Suprapubic skin (tissue), 4 donors: ENCODE measurements at places on chromosomes 6 and 20. TPM values are rescaled to one million over a fixed set of nuclear protein-coding genes. Genes with fewer than 3 reads are reported as not detected.

DNA sequence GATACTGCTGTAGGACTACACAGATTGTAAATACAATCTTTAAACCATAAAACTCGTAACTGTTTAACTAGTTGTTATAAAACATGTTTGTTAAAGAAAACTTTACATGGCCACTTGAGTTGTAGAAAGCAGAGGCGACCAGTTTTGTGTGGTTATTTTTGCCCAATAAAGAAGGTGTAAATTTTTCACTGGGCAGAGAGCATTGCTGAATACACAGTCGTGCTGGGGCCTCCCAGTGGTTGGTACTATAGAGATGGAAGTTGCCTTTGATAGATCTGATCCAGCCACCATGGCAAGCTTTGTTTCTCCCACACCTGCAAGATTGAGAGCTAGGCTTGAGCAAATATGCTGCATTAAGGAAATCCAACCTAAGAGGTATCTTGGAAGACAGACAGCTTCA is 34.0 kb upstream of the YWHAB start:
- no peak for DNase-seq

- DNase-seq, result no peak
Observed at GRCh38 chr6:28948782-28949486, 25.1 kb upstream of the TRIM27 start.

The STMN3 gene
- 20.7 TPM for total RNA-seq

- DNase-seq, result no peak
Observed at GRCh38 chr6:38068854-38069590, 249.5 kb downstream of the ZFAND3 start.

- DNase-seq, result no peak
Observed at GRCh38 chr6:129969064-129969463, 49.3 kb upstream of the L3MBTL3 start.

DNA sequence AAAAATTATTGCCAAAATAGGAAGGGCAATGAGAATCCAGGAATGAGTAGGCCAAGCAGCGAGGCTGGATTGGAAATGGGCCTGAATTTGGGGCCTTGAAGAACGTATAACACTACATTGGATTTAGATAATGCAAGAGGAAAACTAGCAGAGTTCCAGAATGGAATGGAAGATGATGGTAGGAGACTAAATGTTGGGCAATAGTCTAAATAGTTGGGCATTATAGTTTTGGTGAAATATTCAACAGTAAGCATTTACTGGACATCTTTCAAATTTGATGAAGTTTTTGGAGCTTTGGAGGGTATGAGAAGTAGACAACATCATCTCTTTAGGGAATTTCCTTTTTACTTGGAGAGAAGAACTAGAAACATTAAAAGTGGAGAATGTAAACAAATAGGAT is 3.4 kb upstream of the JARID2 start:
- no peak for DNase-seq

The BPIFB4 gene
- total RNA-seq, result not detected

DNA sequence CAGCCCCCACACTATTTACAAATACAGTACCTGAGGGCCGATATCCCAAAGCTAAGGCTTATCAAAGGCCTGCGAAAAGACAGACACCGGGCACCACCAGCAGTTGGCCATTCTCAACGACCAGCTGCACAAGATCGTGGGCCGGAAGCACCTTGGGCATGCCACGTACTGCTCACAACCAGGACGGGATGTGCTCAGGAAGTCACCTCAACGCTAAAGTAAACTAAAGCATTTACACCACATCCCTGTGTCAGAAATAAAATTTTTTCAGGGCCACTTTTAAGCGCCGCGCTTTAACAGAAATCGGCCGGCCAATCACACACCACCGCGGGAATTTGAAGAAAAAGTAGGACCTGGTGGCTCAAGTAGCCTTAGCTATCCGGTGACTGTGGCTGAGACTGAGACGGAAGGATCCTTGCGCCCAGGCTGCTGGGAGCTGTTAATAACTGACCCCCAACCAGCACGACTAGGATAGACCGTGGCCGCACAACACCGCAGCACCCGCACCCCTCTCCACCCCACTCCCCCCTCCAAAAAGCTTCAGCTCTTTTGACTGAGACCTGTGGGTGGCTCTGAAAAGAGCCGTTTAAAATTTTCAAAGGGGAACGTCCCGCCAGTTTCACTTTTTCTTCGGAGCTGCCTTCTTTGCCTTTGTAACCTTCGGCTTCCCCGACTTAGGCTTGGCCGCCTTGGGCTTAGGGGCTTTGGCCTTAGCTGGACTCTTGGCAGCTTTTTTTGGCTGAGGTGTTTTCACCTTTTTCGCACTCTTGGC is 131.2 kb upstream of the BTN3A2 start:
- DNase-seq, result no peak

The MAFB gene
- 81.5 TPM for total RNA-seq

The TRIM10 gene
- total RNA-seq, result 0.83 TPM

GRCh38 chr20:61600016-61600415 is 348.0 kb downstream of the CDH4 start:
- DNase-seq, result no peak

DNA sequence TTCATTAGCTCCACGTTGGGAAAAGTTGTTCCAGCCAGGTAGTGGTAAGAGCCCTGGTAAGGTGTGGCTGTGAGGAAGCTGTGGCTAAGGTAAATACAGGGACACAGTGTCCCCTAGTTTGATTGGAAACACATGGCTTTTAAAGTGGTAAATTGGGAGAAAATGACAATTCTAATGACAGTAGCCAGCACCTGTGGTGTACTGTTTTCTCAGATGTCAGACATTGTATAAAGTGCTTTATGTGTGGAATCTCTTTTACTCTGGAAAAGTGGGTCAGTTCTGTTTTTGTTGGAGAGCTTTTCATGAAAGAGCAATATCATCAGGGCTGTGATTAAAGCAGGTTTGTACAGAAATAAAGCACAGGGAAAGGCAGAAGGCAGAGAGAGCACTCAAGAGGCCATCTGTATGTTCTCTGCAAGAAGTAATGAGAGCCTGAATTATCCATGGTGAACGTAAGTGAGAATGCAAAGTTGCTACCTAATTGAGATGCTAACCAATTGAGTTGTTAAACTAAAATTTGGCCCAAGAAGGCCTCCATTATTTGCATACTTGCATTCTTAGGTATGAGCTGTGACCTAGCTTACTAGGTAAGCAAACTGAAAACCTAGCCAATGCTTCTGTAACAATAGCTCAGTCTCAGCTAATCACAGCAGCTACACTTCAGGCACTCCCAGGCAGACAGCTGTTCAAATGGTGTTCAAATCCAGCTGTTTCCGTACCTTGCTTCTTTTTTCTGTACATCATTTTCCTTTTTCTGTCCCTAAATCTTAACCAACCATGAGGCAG is 28.2 kb downstream of the MRAP2 start:
- DNase-seq, result no peak

DNA sequence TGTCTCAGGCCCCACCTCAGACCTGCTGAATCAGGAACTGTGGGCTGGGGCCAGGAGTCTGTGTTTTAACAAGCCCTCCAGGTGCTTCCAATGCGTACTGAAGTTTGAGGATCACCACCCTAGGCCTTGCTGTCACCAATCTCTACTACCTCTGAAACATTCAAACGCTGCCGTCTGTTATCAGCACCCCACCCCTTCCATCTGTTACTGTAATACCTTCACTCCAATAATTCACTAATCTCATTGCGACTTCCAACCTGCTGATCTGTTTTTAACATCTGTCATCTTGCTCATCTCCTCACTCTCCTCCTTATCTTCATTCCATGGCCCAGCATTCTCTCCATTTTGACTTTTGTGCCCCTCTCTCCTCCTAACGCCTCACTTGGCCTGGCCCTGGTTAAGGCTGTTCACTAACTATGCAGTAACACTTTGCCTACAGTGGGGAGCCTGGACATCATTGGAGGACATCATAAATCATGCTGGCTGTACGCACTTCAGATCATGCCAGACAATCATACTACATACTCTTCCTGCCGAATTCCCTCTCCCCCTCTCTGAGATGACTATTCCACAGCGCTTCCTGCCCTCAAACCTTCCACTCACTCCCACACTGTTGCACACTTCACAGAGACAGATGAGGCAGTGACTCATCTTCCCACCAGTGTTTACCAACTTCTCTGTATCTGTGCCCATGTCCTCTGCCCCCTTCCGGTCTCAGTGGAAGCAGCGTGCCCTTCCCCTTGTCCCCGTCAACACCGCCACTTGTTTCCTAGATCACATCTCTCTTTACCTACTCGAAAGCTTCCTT is 3.0 kb upstream of the GUCA1B start:
- DNase-seq, result no peak

GRCh38 chr6:150766201-150766997 is 99.1 kb upstream of the MTHFD1L start:
- DNase-seq, result no peak

DNA sequence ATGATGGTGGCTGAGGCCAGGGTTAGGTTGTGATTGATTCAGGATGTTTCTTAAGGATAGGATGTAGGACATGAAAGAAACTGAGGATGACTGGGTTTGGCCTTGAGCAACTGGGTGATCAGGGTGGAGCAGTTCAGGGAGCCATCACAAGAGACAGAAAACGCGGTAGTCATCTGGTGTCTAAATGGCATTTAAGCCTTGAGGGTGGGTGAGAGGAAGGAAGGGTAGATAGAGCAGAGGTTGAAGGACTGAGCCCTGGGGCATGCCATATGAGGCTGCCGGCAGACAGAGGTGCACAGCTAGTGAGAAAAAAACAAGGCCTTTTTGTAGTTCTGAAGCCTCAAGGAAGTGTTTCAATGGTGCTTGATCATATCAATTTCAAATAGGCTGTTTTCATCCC is 1.9 kb downstream of the POU5F1 start:
- no peak for DNase-seq

The ANKRD66 gene
- total RNA-seq, result not detected

The AVP gene
- not detected for total RNA-seq

The PNPLA1 gene
- total RNA-seq, result 36.8 TPM

The LGSN gene
- 0.30 TPM for total RNA-seq

The ARMC12 gene
- total RNA-seq, result 0.53 TPM

The KCNG1 gene
- total RNA-seq, result 1.2 TPM
